ENCODE measurements at places on chromosomes 5 and 9.

- DNase-seq, result no peak
Measured at GRCh38 chr5:75616971-75617621, 5.8 kb downstream of the ANKDD1B start.

GRCh38 chr5:2291146-2291840 is 408.6 kb upstream of the IRX4 start:
- no peak for DNase-seq

DNA sequence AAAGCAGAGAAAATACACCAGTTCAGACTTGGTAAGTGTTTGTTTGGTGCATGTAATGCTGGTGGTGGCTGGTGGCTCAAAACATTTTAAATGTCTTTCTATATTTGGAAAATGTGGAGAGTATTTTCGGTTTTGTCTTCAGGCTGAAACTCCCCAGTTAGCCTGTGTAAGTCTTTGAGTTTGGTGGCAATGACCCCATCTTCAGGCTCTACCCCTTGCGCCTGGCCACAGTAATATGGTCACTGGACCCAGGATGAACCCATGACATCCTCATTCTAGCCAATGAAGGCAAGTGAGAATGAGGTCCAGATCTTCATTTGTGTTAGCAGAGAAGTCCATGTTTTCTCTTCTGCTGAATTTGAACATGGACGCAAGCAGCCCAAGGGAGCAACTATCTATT is 422.6 kb downstream of the BRINP1 start:
- no peak for DNase-seq

DNA sequence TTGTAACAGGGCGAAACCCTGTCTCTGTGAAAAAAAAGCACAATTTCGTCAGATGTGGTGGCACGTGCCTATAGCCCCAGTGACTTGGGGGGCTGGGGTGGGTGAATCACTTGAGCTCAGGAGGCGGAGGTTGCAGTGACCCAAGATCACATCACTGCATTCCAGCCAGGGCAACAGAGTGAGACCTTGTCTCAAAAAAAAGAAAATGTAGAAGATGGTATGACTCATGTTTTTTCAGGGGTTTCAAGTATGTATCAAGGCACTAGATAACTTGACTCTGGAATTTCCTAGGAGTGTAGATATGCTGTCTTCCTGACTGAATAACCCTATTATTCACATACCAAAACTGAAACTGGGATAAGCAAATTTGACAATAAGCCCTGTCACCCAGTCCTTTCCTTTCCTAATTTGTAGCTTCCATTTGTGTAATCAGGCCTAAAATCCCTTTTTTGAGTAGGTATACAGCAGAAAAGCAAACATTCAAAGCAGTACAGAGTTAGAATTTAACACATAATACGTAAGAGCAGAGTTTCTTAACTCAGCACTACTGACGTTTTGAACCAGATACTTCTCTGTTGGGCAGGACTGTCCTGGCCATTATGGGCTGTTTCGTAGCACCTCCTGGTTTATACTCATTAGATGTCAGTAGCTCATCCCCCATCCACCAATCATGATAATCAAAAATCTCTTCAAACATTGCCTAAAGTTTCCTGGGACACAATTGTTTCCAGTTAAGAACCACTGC is 17.3 kb upstream of the ANKRD18B start:
- no peak for DNase-seq

GRCh38 chr5:35988529-35988928 is 2.7 kb downstream of the UGT3A1 start:
- no peak for DNase-seq
